Bronchial epithelial cell (primary cell): ENCODE measurements at places on chromosomes 1 and 21.

- no peak for DNase-seq
Observed at GRCh38 chr1:118294875-118295642, 110.0 kb upstream of the SPAG17 start.

- peak; percentile 4 for DNase-seq
Observed at GRCh38 chr1:14996133-14997050, 157.2 kb upstream of the TMEM51 start.

DNA sequence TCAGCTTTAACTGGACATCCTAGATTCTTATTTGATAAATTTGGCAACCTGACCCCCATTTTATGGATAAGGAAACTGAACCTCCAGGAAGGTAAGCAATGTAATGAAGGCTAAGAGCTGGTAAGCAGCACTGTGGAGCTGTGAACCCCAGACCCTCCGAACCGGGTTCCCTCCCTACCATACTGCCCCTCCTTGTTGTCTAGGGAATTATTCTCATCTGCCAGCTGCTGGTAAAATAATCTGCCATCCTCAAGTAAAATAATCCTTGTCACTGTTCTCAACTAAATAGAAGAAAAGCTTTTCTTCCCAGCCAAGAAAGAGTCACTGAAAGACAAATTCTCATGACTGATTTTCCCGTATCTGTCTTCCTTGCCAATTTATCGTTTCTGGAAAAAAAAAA, 55.8 kb upstream of the PRDX6 start:
- no peak for DNase-seq

DNA sequence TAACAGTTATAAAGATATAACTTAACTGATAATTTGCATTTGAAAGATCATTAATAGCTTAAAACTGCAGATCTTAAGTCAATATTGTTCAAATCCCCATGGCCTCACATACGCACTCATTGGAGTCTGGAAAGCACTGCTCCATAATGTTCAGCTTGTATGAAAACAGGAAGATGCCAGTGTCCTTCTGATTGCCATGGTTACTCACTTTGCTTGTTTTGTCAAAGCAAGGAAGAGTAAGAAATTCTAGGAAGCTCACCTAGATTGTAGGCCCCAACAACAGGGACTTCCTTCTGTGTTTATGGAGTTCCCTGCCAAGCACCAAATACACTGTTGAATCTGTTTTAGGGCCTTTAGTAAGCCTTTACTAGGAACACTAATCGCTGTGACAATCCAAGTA, 10.9 kb downstream of the GAS5 start:
- no peak for DNase-seq

GRCh38 chr1:68338081-68338480, 105.8 kb upstream of the WLS start:
- DNase-seq = no peak
